Airway epithelial cell (primary cell): ENCODE measurements at places on chromosomes 1 and 21. TPM values are rescaled to one million over a fixed set of nuclear protein-coding genes. Genes with fewer than 3 reads are reported as not detected.

The MATN1 gene
- not detected in 2 replicates for total RNA-seq

The NES gene
- 0.85 and 0.93 TPM in 2 replicates for total RNA-seq

The SH3D21 gene
- 5.8 and 7.6 TPM in 2 replicates for total RNA-seq

The KCNT2 gene
- not detected in 2 replicates for total RNA-seq

The OR2L5 gene
- not detected in 2 replicates for total RNA-seq

The CNR2 gene
- total RNA-seq = not detected in 2 replicates

The IVL gene
- total RNA-seq = 46.3 and 60.1 TPM in 2 replicates
